Midbrain (tissue), 1 donor: ENCODE measurements at places on chromosomes 1 and 21.

DNA sequence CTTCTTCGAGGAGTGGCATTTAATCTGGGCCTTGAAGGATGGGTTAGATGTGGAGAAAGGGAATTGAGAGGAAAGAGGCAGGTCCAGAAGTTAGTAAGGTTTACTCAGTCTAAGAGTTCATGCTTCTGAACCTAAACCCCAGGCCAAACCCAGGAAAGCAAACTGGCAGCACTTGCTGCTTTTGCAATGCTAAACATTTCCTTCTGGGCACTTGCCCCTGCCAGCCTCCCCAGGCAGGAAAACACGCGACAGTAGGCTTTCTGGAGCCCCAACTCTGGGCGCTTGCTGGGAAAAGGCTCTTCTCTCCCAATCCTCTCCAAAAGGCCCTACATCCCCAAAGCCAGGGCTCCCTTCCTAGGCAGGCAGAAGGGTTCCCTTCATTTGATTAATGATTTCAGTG, 2.5 kb downstream of the OLFML2B start:
- no peak for DNase-seq

DNA sequence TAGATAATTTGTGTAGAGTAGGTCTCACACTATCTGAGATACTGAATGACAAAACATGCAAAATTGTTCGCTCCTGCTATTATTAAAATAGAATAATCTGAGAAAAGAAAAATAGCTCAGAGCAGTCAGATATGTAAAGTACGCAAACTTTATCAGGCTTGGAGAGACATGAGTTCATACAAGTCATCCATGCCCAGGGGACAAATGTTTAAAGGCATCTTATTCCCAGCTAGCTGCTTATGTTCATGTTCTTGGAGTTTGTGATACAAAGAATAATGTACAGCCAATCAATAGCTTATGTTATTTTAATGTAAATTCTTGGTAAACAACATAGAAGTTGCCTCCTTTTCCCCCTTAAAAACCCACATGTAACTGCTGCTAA, 69.4 kb upstream of the USP25 start:
- DNase-seq = no peak

DNA sequence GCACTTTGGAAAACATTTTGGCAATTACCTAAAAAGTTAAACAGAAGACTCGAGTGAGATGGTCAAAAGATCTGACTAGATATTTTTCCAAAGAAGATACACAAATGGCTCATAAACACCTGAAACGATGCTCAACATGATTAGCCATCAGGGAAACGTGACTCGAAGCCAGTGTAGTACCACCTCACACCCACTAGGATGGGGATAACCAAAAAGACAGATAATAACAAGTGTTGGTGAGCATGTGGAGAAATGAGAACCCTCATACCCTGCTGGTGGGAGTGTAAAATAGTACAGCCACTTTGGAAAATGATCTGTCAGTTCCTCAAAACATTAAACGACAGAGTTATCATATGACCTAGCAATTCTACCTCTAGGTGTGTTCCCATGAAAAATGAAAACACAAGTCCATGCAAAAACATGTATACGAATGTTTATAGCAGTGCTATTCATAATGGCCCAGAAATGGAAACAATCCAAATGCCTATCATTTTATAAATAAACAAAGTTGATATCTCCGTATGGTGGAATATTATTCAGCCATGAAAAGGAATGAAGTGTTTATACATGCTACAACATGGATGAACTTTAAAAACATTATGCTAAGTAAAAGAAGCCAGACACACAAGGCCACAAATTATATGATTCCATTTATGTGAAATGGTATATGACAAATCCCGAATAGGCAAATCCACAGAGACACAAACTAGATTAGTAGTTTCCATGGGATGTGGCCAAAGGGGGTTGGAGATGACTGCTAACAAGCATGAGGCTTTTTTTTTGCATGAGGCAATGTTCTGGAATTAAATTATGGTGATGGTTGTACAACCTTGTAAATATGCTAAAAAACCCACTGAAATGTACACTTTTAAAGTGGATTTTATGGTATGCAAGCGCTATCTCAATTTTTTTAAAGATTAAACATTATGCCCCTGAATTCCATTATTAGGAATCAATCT, 625.3 kb downstream of the KIF26B start:
- DNase-seq = no peak

- no peak for DNase-seq
Measured at GRCh38 chr1:197659171-197659570, 116.1 kb downstream of the DENND1B start.

DNA sequence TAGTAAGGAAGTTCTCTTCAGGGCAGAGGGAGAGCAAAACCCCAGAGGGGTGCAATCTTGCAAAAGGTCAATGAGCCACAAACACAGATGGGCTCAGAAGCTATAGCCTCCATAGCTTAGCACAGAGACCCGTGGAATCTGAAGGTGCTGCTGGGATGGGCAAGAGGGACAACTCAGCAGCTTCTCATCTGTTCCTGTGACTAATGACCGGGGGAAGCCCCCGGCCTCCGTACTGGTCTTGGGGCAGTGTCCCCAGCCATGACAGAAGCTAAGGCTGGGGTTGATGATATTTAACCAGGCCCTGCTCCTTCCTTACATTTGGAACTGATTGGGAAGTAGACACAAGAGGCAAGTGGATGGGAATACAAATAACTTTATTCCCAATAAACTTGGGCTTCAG, 19.1 kb downstream of the EXOC8 start:
- DNase-seq = no peak

DNA sequence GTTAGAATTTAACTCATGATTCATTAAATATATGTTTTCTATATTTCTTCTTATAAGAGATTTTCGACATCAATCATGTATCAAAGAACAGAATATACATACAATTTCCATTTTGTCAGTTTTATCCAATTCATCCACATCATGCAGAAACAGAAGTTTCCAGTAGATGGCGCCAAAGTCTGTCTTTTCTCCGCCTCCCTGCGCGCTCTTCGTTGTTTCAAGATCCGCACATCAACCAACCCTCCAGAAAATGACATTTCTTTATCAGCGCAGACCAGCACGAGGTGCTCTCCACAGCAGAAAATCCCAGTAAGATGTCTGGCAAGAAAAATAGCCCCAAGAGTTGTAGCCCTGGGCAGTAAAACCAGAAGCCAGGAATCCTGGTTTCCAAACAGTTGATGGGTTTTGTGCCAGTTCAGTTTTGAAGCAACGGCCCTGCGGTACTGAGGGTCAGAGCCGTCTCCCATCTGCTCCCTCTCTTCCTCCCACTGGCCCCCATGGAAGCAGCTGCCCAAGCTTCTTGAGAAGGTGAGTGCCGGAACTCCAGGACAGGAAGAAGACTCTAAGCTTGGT, 38.6 kb upstream of the GPR137B start:
- peak; percentile 77 for DNase-seq

DNA sequence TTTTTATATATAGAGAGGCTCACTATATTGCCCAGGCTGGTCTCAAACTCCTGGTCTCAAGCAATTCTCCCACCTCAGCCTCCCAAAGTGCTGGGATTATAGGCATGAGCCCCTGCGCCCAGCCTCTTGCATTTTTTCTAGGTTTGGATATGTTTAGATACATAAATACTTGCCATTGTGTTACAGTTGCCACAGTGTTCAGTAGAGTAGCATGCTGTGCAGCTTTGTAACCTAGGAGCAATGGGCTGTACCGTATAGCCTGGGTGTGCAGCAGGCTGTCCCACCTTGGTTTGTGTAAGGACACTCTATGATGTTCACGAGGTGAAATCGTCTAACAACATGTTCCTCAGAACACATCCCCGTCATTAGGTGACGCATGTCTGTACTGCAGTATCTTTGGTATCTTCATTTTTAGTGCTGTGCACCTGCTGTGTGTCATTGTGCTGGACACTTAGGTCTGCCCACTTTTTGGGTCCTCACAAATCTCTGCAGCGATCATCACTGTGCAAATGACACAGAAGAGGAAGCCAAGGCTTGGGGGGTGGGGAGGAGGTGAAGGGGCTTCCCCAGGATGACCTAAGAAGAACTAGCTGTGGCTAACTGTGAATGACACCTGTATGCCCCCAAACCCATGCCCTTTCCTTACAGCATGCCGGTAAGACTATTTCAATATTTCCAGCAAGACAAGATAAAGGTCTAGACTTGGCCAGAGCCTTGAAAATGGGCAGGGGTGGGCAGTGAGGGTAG, 44.5 kb downstream of the SDC3 start:
- DNase-seq = no peak

GRCh38 chr1:207898260-207898659, 12.7 kb downstream of the CD34 start:
- DNase-seq = no peak

DNA sequence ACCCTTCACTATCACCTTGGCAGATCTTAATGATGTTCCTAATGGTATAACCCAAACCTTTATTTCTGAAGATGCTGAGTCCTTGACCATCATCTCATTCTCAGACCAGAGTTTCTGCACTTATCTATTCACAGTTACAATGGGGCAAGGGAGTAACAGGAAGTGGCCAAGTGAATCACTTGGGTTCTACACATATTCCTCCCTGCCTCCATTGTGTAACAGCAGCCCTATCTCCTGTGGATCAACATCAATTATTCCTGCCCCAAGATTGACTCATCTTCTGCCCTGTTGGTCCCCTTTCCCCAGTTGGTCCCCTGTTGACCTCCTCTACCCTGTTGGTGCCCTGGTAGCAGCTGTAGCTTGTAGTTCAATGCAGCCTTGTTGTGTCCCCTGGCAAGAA, 10.3 kb upstream of the S100A7 start:
- no peak for DNase-seq

- DNase-seq = no peak
Measured at GRCh38 chr21:14993115-14993514, 71.7 kb downstream of the NRIP1 start.

DNA sequence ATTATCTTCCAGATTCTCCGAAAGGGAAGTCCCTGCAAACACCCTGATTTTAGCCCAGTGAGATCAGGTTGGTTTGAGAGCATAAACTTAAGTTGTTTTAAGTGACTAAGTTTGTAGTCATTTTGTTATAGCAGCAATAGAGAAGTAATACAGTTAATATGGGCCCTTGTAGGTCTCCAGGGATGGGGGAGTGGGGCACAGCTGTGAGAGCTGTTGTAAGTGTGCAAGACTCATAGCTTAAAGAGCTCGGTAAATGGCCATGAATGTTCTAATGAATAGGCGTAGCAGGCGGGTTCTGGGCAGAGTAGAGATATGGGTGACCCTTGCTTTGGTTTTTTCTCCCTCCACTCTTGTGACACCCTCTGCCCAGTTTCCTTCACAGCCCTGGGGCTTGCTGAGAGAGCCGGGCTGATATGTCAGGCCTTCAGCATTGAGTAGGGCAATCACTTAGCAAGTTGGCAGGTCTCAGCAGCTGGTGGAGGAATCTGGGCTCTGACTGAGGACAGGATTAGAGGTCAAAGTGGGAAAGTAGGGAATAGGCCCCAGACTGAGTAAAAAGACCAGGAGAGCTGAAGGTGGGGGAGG, 16.0 kb upstream of the ID3 start:
- no peak for DNase-seq

GRCh38 chr1:119298687-119299303, 69.8 kb upstream of the HAO2 start:
- DNase-seq = no peak

DNA sequence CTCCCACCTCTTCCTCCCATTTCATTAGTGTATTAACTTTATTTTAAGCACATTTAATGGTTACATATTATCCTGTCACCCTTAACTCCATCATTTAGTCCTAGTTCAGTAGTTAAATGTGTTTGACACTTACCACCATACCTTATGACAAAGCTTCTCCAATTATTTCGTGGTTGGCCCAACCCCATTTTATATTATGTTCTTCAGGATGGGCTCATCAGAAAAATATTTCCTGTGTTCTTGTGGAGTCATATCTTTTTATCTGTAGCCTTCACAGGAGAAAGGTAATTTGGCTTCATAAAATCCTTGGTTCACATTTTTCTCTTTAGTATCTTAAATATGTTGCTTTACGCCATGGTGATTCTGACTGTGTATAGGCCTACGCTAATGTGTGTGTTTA, 142.3 kb upstream of the COL6A1 start:
- no peak for DNase-seq
